Activated CD8-positive, alpha-beta memory T cell treated with anti-CD3 and anti-CD28 coated beads, Interleukin-2, amount 10 ng/mL, durations not matched to agents 7 days and 5 days (primary cell): ENCODE measurements at places on chromosomes 6 and 20.

GRCh38 chr6:14476793-14477531 lies 359.4 kb downstream of the CD83 start:
- no peaks in the 10 kb centered on the region for H3K4me1 ChIP-seq
- DNase-seq = no peak
- H3K27ac ChIP-seq = no peak overlapping the region
- no peaks in the 10 kb centered on the region for H3K27me3 ChIP-seq

DNA sequence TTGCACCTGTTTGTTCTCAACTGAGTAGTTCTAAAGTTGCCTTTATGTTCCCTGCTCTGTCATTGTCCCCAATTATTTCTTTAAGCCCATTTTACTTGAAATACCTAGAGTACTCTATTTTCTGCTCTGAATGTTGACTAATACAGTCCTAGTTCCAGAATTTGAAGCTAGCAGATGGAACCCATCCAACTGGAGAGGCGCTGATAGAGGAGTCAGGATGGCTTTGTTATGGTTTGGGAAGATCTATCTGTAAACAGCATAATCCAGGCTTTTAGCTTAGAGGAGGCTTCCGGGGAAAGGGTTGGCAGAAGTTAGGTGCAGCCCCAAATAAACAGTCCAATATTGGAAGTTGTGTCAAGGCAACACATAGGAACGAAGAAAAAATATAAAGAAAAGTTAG lies 927.7 kb downstream of the TFAP2A start:
- H3K4me3 ChIP-seq = no peak overlapping the region
- DNase-seq = no peak
- no peaks in the 10 kb centered on the region for H3K36me3 ChIP-seq
- H3K27ac ChIP-seq = no peak overlapping the region
- no peaks in the 10 kb centered on the region for H3K27me3 ChIP-seq
- no peaks in the 10 kb centered on the region for H3K4me1 ChIP-seq

GRCh38 chr20:58702161-58702510 lies 9.5 kb downstream of the NPEPL1 start:
- H3K4me3 ChIP-seq = no peak overlapping the region
- H3K27ac ChIP-seq = no peak overlapping the region
- peaks cover 11% of the 10 kb centered on the region for H3K36me3 ChIP-seq
- peaks cover 8% of the 10 kb centered on the region for H3K4me1 ChIP-seq
- H3K27me3 ChIP-seq = no peaks in the 10 kb centered on the region

- no peak for DNase-seq
- H3K4me3 ChIP-seq = no peak overlapping the region
- H3K27me3 ChIP-seq = no peaks in the 10 kb centered on the region
- no peaks in the 10 kb centered on the region for H3K36me3 ChIP-seq
Measured at GRCh38 chr6:115592025-115592424, 468.7 kb downstream of the FRK start.

GRCh38 chr6:134173936-134174671 lies 121.7 kb upstream of the SLC2A12 start:
- peak overlapping the region; percentile 94 for H3K27ac ChIP-seq
- H3K4me3 ChIP-seq = peak overlapping the region; percentile 83
- peaks cover 40% of the 10 kb centered on the region for H3K4me1 ChIP-seq
- peak; percentile 87 for DNase-seq
- H3K36me3 ChIP-seq = peaks cover 35% of the 10 kb centered on the region

DNA sequence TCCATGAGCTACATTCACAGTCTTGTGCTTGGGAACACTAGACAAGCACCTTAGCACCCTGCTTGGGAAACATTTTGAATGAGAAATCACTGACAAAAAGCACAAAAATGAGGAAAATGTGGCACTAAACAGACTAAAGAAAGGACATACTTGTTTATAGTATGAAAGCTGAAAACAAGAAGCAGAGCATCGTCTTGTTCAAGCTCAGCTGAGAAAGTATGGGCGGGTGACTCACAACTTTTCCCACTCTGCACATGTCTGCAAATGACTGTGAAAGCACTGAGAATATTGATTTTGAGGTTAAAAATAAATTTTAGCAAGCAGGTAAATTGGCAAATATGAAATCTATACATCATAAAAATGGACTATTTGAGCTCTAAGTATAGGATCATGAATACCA lies 725.3 kb downstream of the COL12A1 start:
- DNase-seq = no peak
- no peak overlapping the region for H3K27ac ChIP-seq
- no peak overlapping the region for H3K4me3 ChIP-seq
- no peaks in the 10 kb centered on the region for H3K4me1 ChIP-seq
- no peaks in the 10 kb centered on the region for H3K27me3 ChIP-seq

DNA sequence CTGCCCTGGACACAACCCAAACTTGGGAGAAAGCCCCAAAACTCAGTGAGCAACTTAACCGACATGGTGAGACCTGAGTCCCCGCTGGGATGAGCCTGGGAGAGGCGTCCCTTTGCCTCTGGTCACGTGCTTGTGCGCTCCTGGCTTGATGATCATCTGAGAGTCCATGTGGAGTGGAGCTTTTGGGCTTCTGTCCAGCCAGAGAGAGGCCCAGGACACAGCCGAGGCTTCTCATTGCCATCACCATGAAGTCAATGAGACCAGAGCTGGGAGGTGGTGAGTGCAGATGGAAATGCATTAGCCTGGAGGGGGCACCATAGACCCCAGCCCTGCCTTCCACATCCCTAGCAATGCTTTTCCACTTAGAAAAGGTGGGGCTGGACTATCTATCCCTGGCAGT lies 250.0 kb downstream of the SLC24A3 start:
- no peak for DNase-seq
- H3K27me3 ChIP-seq = no peaks in the 10 kb centered on the region
- H3K4me3 ChIP-seq = no peak overlapping the region
- H3K36me3 ChIP-seq = no peaks in the 10 kb centered on the region

GRCh38 chr6:28985462-28986164 lies 19.5 kb downstream of the ZNF311 start:
- no peak overlapping the region for H3K27ac ChIP-seq
- peaks cover 44% of the 10 kb centered on the region for H3K27me3 ChIP-seq
- peak; percentile 46 for DNase-seq
- H3K36me3 ChIP-seq = peaks cover 3% of the 10 kb centered on the region
- H3K4me1 ChIP-seq = peaks cover 45% of the 10 kb centered on the region
- H3K4me3 ChIP-seq = peak overlapping the region; percentile 72

GRCh38 chr6:46699970-46700369 lies 12.3 kb downstream of the TDRD6 start:
- no peak overlapping the region for H3K4me3 ChIP-seq
- no peaks in the 10 kb centered on the region for H3K36me3 ChIP-seq

DNA sequence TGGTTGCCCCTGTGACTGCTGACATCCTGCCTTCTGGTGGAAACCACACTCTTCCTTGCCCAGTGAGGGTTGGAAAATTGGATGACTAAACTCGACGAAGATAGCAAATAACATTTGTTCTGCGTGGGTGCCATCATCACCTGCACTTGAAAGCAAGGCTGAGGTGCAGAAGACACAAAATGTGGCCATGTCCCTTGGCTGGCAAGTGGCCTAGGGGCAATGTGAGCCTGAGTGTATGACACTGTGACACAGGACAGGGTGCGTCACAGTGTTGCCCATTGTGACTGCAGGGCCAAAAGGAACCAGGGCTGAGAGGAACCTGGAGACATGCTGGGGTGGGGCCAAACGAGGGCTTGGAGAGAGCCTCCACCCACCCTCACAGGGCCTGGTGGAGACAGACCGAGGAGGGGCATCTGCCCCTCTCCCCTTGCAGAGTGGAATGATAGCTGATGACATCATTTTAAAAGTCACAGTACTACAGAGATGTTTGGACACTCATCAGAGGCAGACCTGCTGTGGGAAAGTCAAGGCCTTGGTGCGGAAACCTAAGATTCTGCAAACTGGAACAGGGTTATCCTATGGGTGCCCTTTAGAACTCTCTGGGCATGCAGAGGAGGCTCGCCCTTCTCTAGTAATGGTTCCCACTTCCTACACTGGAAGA lies 12.8 kb upstream of the HLA-F start:
- H3K27ac ChIP-seq = no peak overlapping the region
- no peaks in the 10 kb centered on the region for H3K36me3 ChIP-seq
- H3K4me3 ChIP-seq = no peak overlapping the region
- no peak for DNase-seq

DNA sequence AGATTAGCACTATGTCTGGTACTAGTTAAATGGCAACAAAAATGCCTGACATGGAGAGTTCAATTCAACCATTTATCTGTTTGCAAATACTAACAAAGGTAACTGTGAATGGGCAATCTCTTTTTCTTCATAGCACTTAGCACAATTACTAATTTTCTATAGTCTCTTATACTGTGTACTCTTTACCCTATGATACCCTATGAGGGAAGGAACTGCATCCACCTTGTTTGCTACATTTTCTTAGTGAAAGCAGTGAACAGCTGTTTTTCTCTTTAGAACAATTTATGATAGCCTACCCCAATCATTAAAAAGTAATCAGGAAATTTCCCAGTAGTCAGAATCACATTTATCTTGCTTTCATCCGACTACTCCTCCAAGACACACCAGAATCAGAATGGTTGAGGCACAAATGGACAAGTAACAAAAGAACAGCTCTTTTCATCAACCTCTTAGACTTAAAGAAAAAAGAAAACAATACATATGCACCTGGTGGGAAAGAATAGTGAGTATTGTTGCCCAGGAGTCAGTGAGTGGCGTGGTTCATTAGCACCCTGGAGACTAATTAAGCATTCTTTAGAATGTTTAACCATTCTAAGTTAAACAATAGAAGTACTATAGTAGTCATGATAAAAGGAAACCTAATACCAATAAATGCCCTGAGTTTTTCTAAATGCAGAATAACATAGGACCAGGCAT lies 16.7 kb downstream of the ZNF292 start:
- peaks cover 24% of the 10 kb centered on the region for H3K36me3 ChIP-seq
- no peak overlapping the region for H3K4me3 ChIP-seq
- no peaks in the 10 kb centered on the region for H3K27me3 ChIP-seq
- H3K4me1 ChIP-seq = peaks cover 44% of the 10 kb centered on the region
